Cortex of kidney (tissue), 1 donor: ENCODE measurements at places on chromosomes 1 and 21.

DNA sequence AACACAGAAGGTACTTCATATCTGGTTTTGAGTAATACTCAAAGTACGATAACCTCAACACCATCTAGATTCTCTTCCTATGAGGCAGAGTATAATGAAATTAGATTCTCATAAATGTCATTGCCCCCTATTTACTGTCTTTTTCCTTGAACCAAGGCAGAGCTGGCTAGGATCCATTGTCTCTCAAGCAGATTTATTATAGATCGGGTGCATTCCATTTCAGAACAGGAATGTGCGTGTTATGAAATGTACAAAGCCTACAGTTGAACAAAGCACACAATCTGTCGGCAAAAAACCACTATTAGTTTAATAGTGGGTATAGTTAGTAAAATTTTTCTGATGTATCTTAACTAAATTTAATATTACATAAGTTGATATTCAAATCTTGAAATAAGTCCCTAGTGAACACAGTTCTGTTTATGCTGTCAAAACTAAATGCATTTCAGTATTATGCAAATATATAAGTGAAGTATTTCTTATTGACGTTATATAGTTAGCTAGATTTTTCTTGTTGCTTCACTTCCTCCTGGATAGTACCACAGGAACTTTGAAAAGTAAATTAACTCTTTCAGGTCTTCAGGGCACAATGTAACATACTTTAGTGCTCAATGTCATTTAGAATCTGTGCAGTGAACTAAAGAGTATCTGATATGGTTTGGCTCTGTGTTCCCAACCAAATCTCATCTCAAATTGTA lies 92.1 kb downstream of the DDAH1 start:
- no peak for DNase-seq

GRCh38 chr1:197857477-197857876 lies 45.0 kb upstream of the C1orf53 start:
- no peak for DNase-seq

GRCh38 chr1:235908742-235909520 lies 42.2 kb upstream of the LYST start:
- no peak for DNase-seq

DNA sequence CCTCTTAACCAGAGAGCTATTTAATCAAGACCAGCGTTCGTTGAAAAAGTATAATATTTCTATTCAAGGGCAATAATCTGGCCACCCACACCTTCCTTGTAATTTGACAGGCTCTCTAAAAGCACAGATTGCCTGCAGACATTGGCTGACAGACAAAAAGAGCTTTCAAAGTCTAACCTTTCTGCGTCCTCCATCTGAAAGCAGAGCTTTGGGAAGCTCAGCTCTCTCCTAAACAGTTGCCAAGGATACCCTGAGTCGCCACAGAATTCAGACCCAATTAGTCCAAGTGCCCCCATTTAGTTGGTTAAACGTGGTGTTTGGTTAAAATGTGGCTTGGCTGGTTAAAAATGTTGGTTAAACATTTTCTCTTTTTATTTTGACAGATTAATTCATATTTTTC lies 33.7 kb upstream of the PLA2G2C start:
- no peak for DNase-seq

DNA sequence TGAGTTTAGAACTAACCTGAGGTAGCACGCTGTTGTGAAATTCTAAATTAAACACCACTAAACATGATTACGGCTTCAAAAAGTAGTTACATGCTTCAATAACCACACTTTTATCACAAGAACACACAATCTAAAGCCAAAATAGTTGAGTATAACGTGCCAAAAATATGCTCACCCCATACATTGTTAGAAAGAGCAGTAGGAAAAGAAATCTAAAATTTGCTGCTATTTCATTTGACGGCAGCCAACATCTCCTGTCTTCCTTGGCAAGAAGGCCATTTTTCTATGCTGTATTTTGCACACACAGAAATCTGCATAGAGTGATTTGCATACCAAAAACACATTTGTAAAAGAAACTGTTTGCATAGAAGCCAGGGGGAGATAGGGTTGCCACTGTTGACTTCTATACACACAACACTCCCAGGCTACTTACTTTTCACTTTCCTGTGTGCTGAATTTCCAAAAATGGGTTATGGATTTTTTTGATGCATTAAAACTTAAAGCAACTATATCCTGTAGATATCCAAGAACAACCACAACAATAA lies 42.9 kb upstream of the DMRTB1 start:
- no peak for DNase-seq

DNA sequence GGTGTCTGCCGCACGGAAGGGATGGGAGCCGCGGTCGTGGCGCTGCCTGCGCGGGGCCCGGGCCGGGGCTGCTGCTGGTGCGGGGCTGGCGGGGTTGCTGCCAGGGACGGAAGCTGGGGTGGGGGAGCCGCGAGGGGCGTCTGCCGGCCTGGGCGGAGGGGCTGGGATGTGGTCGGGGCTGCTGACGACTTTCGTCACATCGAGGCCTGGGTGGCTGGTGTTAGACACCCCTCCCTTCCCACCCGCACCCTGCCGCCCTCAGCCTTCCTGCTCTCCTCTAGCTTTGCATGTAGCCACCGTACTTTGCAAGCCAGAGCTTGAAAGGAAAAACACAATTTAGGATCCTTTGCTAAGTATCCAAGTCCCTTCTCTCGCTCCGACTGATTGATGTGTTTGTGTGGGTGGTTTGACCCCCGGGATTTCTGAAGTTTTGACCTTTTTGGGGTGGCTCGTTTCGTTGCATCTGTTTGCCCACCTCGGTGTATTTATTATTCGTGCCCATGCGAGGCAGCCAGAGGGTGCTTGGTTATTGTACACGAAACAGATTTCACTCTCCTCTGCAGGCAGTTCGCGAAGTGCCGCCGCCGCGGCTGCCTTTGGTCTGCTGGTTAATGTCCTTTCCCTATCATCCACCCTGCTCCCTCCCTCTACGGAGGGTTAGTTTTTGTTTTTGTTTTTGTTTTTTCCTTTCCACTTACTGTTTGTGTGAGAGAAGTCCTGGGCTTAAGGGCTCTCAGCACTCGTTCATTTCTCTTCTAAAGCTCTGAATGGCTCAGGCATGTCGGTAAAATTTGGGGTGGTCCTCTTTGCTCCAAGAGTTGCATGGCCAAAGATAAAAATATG lies 868 bp downstream of the C1orf21 start:
- no peak for DNase-seq
